ENCODE measurements at places on chromosomes 11 and 22.
A peak's percentile ranks its signal among the peaks of the same experiment; 100 is the strongest.

- no peak for DNase-seq
Observed at GRCh38 chr11:2989006-2989405, 3.1 kb downstream of the NAP1L4 start.

DNA sequence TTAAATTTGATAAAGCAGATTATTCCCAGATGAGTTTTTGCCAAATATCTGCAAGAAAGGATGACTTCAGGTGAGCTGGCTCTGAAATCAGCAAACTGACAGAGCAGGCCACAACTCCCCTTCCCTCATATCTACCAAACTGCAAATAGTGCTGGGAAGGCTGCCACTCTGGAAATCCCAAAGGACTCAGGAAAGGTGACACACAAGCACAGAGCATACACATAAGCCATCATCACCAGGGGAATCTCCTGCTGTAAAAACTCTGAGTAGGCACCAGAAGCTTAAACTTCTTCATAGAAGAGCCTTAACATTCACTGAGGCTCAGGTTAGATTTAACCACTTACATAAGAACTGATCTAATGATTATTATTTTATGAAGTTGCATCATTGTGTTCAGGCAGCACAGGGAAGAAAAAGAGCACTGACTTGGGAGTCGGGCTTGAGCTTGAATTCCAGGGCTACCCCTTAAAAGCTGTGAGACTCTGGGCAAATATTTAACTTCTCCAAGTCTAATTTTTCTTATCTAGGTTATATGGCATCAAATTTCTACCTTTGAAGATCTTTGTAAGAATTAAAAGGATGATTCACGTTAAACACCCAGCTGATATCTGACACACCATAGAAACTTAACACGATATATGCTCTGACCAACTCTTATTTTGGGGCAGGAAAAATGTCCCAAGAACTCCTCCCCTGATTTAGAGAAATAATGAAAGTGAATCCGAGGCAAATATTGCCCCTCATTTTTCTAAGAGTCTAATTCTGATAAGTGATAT is 15.0 kb downstream of the SYTL2 start:
- DNase-seq, result no peak

- no peak for DNase-seq
Observed at GRCh38 chr11:66363805-66364535, 7.6 kb downstream of the SLC29A2 start.

GRCh38 chr11:108817976-108818375 is 153.1 kb downstream of the DDX10 start:
- no peak for DNase-seq

GRCh38 chr11:62497132-62497801 is 49.3 kb downstream of the AHNAK start:
- peak; percentile 77 for DNase-seq

DNA sequence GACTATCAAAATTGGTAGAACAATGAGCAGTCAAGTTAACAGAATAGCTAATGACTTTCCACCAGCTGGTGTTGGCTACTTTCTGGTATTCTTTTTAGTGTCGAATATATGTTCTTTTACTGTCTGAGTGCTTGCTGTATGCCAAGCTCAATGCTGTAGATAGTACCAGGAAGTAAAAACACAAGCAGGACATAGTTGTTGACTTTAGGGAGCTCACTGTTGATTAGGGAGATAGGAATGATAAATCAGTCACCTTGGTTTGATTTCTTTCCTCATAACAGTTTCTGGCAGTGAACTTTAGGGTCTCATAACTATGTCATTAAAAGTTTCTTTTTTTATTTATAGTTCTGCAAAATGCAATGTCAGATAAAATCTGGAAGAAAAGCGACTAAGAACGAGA is 9.0 kb downstream of the HMGXB4 start:
- DNase-seq, result no peak

DNA sequence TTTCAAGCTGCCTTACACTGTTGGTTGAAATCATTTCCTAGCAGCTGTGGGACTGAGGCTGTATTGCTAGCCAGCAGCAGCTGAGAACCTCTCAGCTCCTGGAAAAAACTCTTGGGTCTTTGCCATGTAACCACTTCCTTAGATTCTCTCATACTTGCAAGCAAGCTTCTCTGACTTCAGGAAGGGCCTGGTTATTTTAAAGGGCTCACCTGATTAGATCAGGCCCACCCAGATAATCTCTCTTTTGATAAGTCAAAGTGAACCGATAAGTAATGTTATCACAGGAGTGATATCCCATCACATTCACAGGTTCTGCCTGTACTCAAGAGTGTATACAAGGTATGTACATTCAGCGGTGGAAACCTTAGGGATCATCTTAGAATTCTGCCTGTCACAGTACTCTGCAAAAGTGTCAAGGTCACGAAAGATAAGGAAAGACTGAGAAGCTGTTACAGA is 7.4 kb upstream of the CLPB start:
- DNase-seq, result no peak

GRCh38 chr11:19301361-19301760 is 60.6 kb upstream of the E2F8 start:
- DNase-seq, result no peak

DNA sequence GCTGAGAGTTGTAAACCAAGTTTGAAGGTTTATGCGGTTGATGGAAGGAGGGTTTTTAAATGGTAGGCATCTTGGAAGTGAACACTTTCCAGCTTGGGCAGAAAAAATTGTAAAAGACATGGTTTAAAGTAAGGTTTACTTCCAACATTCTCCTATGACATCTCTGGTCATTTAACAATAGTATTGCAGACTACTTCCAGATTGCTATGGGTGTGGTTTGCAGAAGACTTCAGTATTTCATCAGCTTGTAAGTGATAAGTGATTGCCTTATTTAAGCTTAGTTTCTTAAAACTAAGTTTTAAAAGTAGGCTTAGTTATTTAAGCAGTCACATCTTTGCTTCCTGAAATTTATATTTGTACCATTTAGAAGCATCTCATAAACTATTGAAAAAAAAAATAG is 7.2 kb upstream of the STT3A start:
- no peak for DNase-seq

GRCh38 chr11:117096201-117096991 is 1.8 kb downstream of the SIK3 start:
- no peak for DNase-seq

- peak; percentile 25 for DNase-seq
Observed at GRCh38 chr11:92941676-92942571, 27.5 kb upstream of the MTNR1B start.

DNA sequence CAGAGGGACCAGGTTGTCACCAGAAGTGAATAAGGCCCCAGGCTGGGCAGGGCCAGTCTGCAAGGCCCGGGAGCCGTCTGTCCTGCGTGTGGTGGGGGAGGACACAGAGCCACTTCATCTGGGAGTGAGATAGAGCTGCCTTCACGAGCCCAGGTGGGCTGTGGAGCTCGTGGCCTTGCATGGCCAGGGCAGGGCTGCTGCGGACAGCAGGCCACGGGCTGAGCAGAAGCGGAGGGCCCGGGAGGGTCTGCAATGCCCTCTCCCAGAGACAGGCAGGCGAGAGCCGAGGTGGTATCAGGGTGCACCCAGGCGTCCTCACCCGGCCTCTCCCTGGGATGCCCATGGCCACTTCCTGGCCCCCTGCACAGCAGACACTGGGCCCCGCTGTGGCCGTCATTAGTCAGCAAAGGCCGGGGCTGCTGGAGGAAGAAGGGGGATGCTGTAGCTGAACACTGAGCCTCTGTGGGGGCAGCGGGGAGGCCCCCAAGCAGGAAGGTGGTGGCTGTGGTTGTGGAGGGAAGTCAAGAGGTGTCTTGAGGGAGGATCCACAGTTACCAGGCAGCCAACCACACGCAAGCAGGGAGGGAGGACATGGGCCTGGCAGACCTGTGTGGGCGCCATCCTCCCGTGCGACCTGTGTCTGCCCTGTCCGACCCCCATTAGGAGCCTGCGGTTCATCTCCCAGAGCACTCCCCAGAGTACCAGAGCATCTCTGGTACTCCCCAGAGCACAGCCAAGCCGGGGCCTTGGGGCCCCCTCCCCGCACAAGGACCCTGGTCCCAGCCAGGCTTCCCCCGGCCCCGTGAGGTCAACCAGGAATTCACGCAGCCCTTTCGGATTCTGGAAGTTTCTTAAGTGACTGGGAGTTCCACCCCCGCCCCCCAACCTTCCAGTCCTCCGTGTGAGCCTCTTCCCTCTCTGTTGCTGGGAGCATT is 1109.5 kb downstream of the BRD1 start:
- no peak for DNase-seq

DNA sequence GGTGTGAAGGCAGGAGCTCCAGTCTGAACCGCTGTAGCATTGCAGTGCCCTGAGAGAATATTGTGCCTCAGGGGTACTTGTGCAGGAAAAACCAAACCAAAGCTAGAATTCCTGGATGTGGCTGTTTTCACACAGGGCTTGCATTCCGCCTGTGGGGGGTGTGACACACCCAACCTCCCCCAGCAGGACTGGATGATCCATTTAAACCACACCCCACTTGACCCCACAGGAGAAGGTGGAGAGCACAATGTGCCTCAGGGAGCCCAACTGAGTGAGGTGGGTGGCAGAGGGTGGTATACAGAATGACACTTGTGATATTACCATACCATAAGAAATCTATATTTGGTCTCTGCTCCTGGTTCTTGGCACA is 66.9 kb upstream of the SLC22A12 start:
- no peak for DNase-seq

GRCh38 chr22:31055635-31056159 is 25.4 kb upstream of the SMTN start:
- DNase-seq, result peak; percentile 79

- DNase-seq, result no peak
Observed at GRCh38 chr22:25007444-25008106, 55.1 kb downstream of the KIAA1671 start.

GRCh38 chr11:14954581-14954980 is 17.6 kb downstream of the CALCA start:
- no peak for DNase-seq

DNA sequence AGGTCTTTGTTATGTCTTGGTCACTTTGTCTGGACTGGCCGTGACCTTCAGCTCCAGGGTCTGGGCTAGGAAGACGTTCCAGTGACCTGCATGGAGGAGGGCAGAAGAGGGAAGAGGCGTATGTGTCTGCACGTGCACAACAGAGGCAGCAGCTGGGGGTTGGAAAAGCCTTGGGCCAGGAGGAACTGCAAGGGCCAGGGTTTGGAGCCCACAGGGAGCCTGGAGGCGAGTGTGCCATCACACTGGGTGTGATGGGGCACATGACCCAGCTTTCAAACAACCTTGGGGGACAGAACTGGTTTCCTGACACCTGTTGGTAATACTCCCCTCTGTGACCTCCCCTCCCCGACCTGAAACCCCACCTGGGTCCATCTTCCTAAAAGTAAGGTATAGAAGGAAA is 34.7 kb downstream of the CHRDL2 start:
- no peak for DNase-seq

GRCh38 chr11:6419009-6419631 is at the start of gene APBB1:
TSS of gene APBB1 (minus strand) at chr11:6419094. CDS start at chr11:6411347, 7,747 bp downstream.
- no peak for DNase-seq

DNA sequence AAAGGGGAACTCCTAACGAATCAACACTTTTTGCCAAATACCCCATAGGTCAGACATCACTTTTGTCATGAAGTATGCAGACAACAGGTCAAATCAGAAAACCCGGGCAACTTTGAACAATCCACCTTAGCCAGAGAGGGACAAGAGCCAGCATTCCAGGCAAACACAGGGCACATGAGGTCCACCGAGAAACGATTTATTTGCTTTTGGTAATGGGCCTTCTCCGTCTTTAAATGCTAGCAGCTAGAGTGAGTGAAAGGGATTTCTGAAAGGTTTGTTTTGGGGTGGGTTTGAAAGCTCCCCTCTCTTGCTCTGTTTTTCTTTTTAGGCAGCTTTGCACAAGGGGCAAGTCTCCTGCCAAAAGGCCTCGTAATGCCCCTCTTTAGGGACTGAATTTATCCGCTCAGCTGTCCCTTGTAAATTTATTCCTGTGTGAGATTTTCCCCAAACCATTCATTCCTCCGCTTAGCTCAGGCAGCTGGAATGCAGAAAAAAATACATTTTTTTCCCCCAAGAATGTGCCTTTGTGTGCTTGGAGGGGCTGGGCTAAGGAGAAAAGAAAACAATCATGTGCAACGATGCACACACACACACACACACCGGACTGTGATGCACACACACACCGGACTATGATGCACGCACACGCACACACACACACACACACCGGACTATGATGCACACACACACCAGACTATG is 196.9 kb downstream of the SNX19 start:
- no peak for DNase-seq

- no peak for DNase-seq
Observed at GRCh38 chr11:14225666-14226065, 133.3 kb downstream of the RRAS2 start.

- no peak for DNase-seq
Observed at GRCh38 chr11:23212807-23213206, 352.5 kb upstream of the CCDC179 start.

- no peak for DNase-seq
Observed at GRCh38 chr11:28773606-28774005, 665.4 kb downstream of the METTL15 start.

DNA sequence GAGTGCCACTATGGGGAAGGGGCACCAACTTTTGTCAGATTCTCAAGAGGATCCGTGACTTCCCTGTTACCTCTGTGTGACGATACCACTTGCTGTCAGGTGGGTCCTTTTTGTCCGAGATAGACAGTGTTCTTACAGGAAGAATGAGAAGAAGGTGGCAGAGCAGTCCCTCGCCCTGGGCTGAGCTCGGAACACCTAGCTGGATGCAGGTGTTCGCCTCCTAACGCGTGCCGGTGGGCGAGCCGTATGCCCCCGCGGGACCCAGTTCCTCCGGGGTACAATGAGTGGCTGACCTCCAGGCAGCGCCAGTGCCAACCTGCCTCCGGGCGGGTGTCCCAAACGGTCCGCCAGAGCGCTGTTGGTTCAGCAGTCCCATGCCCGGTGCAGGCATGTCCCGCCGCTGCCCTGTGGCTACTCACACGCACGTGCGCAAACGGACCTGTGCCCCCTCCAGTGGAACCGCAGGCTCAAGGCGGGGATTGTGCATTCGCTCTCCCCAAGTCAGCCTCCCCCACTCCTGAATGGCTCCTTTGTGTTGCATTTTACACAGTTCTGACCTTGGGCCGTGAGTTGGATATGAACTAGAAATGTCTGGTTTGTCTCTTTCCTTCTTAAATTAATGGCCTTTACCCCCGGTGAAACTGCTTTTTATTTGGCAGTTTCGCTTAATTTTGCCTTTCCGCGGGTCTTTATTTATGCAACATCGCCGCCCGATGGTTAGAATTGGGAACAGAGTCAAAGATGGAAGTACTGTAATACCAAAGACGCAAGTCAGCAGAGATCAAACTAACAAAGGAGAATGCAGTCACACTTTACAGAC is 1.1 kb upstream of the ABTB2 start:
- DNase-seq, result peak; percentile 62

DNA sequence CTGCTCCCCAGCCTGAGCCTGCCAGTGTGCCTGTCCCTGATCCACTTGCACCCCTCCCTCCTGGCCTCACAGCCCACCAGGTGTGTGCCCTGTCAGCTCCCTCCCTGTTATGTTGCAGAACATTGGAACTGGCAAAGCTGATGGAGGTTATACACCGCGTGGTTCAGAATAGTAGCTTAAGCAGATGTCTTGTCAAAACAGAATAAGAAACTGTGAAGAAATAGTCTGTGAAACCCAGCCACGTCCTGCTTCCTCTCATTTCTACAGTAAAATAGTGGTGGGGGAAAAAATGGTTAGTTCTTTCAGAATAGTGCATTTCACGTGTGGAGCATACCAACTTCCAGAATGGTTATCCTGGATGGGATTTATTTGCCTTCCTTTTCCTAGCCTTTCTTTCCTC is 161.2 kb upstream of the NAV2 start:
- DNase-seq, result no peak

GRCh38 chr22:42720263-42721044 is at the start of gene A4GALT:
TSS of gene A4GALT (minus strand) at chr22:42720870. CDS start at chr22:42693951, 26,919 bp downstream.
- DNase-seq, result no peak
